ENCODE measurements at places on chromosomes 3 and 15.

- no peak for DNase-seq
Observed at GRCh38 chr3:125128861-125129501, 73.2 kb upstream of the HEG1 start.

GRCh38 chr3:194852345-194852744 lies 166.7 kb downstream of the FAM43A start:
- no peak for DNase-seq

DNA sequence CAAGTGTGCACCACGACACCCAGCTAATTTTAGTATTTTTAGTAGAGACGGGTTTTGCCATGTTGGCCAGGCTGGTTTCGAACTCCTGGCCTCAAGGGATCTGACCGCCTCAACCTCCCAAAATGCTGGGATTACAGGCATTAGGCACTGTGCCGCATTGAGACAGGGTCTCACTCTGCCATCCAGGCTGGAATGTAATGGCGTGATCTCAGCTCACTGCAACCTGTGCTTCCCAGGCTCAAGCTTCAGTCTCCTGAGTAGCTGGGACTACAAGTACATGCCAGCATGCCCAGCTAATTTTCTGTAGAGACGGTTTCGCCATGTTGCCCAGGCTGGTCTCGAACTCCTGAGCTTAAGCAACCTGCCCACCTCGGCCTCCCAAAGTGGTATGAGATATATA lies 51.6 kb downstream of the ACAD9 start:
- DNase-seq: no peak

DNA sequence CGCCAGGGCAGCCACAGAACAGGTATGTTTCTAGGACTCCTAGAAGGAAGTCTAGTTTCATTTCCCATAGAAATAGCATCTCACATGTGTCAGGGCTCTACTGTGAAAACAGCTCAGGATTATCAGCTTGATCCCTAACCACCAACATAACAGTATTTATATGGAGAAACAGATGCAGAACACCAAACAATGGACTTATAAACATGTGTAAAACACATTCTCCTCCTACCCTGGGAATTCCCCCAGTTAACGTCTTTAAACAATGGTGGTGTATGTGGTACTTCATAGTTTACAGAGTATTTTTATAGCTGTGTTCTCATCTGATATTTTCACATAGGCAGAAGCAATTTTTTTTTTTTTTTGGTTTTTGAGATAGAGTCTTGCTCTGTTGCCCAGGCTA lies 9.7 kb downstream of the TNFSF10 start:
- DNase-seq: no peak

GRCh38 chr3:193843474-193844301 lies 250.7 kb downstream of the OPA1 start:
- DNase-seq: no peak

- DNase-seq: no peak
Observed at GRCh38 chr3:60427109-60427508, 824.1 kb downstream of the FHIT start.

DNA sequence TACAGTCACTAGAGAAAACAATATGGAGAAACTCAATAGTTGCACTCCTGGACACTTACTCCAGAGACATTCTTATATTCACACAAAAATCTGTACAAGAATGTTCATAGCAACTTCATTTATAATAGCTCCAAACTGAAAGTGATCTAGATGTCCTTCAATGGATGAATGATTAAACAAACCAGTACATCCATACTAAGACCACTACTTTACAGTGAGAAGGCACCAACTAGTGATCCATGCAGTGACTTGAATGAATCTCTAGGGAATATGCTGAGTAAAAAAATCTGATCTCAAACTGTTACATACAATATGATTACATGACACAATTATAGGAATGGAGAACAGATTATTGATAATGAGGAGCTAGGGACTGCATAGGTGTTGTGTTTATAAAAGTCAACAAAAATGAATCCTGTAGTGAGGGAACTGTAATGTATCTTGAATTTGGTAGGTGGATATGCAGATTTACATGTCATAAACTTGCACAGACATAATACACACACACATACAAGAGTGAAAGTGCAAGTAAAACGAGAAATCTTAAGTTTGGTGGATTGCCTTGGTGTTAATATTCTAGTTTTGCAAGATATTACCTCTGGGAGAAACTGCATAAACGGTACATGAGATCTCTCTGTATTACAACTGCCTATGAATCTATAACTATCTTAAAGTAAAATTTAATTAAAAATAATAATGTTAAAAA lies 85.7 kb downstream of the SPATA16 start:
- DNase-seq: no peak

Measured in stimulated activated CD8-positive, alpha-beta memory T cell treated with anti-CD3 and anti-CD28 coated beads, Interleukin-12 subunit alpha, Interleukin-12 subunit beta, amount 100 ng/mL, for 1 hour (primary cell).